EH (cell line): ENCODE measurements at places on chromosomes 2 and 18.

GRCh38 chr18:62999392-62999791 is 284.1 kb downstream of the PHLPP1 start:
- DNase-seq, result peak; percentile 43

DNA sequence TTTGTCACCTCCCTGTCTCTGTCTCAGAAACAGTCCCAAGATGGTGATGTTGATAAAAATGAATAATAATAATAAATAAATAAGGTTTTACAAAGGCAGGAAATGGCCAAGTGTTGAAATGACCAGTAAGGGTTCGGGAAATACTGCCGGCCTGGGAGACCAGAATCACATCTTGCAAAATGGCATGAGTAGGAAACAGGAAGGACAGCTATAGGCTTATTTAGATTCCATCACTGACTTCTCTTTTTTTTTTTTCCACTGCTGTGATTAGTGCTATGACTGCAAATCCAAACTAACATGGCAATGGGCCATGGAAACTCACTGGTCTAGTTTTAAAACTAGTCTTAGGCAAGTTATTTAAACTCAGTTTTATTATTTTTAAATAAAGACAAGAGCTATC is 60.6 kb downstream of the SCN1A start:
- no peak for DNase-seq

- peak; percentile 64 for DNase-seq
Measured at GRCh38 chr18:61883547-61883946, 9.3 kb downstream of the RNF152 start.

GRCh38 chr2:219171231-219171651 is 1.4 kb upstream of the SLC23A3 start:
- peak; percentile 96 for DNase-seq

DNA sequence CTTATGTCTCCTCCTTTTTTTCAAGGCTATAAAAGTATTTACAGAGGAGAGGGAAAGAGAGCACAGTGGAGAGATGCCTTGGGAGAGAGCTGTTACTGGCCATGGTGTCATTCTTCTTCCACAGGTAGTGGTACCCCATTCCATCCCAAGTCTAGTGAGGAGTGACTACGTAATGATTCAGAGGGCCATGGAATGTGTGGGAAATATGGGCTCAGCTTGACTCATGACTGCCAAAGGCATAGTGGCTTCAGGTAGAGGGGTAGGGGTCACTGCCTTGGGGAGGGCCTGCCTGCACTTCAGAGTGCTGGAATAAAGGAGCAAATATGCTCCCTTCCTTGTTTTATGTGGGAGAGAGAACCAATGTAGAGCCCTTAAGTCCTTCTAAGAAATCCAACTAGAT is 620.6 kb downstream of the IRS1 start:
- no peak for DNase-seq

- peak; percentile 62 for DNase-seq
Measured at GRCh38 chr2:196361606-196362326, 190.4 kb upstream of the STK17B start.

DNA sequence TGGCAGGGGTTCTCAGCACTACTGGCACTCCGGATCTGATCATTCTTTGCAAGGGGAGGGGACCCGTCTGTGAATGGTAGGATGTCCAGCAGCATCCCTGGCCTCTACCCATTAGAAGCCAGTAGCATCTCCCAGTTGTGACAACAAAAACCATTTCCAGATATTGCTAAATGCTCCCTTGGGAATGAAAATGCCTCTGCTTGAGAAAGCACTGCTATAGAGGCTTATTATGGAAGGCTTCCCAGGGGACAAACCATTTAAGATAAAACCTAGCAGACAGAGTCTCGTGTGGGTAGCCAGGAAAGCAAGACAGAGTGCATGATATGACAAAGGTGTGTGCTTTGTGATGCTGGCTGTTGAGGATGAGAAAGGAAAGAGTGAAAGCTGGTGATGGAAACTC is 273.7 kb downstream of the TMX3 start:
- DNase-seq, result no peak

DNA sequence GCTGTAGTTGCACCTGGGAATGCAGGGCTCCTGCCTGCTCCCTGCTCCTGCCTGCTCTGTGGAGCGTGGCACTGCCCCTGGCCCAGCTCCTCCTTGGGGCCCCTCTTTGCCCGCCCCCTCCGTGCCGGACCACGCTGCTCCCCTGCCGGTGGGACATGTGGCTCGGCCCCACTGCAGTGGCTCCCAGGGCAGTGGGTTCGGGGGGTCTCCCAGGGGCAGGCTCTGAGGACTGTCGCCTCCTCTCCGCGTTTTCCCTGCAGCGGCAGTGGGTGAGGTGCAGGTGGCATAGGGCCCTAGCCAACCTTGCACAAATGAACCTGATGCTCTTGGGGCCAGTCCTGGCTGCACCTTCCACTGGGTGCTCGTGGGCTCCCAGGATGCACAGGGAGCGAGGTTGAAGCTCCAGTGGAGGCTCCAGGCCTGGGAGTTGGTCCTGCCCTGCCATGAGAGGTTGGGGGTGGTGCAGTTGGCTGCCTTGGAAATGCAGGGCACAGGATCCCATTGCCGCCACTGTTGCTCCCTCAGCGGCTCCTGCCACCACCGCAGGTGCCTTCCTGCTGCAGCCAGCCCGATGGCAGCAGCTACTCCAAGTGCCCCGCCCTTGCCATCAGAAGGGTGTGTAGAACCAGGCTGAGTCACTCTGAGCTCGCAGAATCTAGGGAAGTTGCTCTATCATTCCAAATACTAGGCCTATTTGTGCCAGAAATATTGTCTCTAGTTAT is 313.1 kb upstream of the SYT4 start:
- DNase-seq, result no peak

GRCh38 chr2:91839904-91840868 is 3031.0 kb upstream of the TEKT4 start:
- DNase-seq, result no peak

GRCh38 chr2:188524519-188525113 is 232.9 kb downstream of the GULP1 start:
- peak; percentile 73 for DNase-seq

GRCh38 chr2:102034683-102035548 is 43.2 kb downstream of the IL1R2 start:
- DNase-seq, result no peak

- DNase-seq, result peak; percentile 83
Measured at GRCh38 chr18:23515911-23516546, 12.7 kb downstream of the RMC1 start.

GRCh38 chr2:26652361-26653041 is 11.3 kb upstream of the CIB4 start:
- peak; percentile 69 for DNase-seq
